ENCODE measurements at places on chromosomes 2 and 18.
A peak's percentile ranks its signal among the peaks of the same experiment; 100 is the strongest.

DNA sequence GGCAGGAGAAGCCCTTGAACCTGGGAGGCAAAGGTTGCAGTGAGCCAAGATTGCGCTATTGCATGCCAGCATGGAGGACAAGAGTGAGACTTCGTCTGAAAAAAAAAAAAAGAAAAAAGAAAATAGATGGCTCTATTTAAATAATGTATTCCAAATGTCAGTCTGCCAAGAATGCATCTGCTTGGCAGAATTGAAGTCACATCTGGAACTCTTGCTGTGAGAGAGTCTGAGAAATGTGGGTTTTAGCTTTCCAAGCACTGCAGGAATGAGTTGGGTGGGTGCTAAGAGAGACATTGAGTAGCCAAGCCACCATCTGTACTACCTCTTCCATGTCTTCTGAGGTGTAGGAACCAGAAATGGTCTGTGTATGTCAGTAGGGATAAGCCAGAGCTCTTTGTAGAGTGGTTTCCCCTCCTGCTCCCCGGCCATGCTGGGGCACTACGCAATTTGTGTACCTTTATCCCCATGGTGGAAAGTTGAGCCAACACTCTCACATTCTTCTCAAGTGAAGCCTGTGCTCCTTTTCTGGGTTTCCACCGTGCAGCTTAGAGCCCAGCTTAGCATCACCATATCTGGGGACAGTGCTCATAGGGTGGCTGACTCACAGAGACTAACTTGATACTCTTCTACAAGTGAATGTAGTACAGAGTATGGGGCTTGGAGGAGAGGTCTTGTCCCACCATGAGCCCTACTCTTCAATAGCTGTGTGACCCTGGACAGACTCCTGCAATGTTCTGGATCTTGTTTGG lies 25.3 kb downstream of the IL1F10 start:
- DNase-seq: no peak

DNA sequence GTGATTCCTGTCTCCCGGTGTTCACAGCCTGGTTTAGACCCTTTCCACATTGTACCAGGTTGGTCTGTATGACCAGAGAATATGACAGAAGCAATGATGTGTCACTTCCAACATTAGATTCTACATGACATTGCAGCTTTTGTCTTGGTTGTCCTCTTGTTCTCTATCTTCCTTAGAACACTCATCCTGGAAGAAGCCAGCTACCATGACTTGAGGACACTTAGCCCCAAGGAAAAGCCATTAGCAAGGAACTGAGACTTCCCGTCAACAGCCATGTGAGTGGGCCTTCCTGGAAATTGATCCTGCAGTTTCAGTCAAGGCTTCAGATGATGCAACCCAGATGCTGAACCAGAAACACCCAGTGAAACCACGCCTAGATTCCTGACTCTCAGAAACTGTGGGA lies 143.3 kb downstream of the MREG start:
- DNase-seq: no peak

DNA sequence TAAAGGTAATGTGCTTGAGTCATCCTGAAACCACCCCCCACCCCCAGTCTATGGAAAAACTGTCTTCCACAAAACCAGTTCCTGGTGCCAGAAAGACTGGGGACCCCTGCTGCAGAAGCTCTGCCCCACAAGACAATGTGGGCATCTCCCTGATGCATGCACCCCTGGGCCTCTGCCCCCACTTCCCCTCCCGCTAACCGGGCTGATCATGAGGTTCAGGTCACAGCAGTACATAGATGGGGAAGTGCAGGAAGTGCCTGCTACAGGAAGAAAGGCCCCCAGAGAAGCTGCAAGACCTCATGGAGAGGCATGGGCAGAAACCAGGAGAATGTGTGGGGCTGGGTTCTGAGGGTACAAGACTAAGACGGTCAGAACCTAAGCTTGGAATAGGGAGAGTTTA lies 243.4 kb upstream of the ID2 start:
- no peak for DNase-seq

DNA sequence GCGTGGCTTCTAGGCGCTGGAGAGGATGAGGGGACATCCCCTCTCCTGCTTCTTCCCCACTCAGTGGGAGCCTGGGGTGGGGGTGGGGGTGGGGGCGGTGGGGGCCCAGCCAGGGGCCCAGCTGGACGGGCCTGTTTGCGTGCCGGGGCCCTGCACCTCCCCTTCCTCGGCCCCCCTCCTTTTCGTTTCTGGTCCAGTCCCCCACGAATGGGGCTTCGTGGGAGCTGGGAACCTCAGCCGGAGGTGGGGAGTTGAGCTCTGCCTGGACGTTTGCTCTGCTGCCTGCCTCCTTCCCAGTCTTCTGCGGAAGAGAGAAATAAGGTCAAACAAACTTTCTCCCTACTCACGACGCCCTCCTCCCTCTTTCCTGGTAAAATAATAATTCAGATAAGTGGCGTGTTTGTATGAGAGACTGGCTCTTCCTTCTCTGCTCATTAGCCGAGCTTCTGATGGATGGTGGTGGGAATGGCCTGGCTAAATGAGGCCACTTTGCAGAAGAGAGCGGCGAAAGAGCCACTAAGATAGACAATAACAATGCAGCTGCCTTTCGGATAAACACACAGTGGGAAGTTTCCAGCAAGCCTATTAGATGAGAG lies 782 bp downstream of the MTA3 start:
- no peak for DNase-seq

- peak; percentile 2 for DNase-seq
These were observed 34.9 kb downstream of the FAM110C start for GRCh38 chr2:11248-11941.

DNA sequence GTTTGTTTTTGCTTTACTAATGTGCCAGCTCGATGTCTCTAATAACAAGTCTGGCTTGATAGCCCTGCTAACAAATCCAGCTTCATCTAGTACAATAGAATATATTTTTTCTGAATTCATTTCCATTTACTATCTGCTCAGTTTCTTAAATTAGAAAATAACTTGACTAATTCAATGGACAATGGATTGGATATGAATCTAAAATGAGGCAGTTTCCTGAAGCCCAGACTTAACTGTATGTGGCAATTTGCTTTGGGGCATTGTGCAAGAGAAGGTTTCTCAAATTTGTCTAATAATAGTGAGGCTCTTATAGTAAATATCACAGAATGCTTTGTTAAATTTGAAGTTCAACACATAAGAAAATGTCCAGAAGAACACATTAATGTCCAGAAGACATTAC lies 25.8 kb downstream of the CALCRL start:
- no peak for DNase-seq

DNA sequence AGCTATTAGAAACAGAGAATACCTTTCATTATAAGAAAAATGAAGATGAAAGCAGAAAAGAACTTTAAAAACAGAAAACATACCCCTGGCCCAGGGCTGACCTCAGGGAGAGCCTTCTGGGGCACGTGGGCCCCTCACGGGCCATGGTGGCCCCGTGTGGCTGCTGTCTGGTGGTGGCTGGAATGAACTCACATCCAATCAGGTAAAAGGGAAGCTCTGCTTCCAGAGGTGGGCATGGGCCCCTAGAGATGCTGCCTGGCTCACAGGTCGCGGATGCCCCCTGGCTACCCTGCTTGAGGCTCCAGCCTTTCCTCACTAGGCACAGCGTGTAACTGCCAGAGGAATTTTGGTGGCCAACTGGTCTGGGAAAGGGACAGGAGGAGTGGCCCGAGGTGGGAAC lies 16.6 kb downstream of the SNORC start:
- DNase-seq: no peak

DNA sequence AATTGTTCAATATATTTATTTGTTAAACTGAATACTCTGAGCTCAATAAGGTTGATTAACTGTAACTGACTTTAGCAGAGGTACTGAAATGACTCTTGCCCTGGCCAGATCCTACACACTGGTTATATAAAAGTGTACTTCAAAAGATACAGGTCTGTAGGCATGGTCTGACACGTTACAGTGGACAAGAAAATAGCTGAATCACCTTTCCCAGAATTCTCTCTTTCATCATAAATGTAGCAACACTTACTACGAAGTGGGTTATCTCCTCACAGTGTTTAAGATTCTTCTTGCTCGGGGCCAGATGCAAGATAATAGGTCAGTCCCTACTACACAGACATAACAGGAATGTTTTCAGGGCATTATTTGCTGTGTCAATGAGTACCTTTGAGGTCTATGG lies 107.0 kb upstream of the ZC3H15 start:
- DNase-seq: no peak

DNA sequence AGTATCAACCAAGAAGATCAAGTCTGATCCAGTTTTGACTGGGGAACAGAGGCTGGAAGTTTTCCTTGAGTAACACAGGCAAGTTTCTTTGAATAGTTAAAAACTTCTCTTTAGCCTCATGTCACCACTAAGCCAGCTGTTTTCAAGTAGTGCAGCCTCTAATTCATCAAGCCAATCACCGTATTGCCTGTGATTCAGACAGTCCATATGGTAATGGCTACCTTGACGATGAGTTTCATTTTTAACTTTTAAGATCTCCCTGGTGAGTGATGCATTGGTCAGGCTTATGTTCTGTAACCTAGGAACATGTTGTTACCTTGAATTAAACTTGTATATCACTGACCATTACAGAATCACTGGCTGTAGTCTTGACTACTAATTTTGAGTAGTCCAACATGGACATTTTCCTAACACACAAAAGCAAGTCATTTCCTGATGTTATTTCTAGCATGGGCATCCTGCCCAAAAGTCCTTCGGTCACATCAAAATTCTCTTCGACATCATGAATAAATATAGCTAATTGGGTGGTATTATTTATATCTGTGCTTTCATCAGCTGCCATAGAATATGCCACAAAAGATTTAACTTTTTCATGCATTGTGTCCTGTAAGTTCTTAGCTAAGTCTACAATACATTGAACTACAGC lies 238.8 kb upstream of the GCFC2 start:
- DNase-seq: no peak

DNA sequence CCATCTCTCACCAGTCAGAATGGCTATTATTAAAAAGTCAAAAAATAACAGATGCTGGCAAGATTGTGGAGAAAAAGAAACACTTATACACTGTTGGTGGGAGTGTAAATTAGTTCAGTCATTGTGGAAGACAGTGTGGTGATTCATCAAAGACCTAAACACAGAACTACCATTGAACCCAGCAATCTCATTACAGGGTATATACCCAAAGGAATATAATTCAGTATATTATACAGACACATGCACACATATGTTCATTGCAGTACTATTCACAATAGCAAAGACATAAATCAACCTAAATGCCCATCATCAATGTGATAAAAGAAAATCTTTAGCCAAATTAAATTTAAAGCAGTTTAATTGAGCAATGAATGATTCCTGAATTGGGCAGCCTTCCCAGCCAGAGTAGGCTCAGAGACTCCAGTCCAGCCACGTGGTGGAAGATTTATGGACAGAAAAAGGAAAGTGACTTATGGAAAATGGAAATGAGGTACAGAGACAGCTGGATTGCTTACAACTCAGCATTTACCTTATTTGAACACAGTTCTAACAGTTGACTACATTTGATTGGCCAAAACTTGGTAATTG lies 377.1 kb upstream of the SLC39A10 start:
- no peak for DNase-seq

DNA sequence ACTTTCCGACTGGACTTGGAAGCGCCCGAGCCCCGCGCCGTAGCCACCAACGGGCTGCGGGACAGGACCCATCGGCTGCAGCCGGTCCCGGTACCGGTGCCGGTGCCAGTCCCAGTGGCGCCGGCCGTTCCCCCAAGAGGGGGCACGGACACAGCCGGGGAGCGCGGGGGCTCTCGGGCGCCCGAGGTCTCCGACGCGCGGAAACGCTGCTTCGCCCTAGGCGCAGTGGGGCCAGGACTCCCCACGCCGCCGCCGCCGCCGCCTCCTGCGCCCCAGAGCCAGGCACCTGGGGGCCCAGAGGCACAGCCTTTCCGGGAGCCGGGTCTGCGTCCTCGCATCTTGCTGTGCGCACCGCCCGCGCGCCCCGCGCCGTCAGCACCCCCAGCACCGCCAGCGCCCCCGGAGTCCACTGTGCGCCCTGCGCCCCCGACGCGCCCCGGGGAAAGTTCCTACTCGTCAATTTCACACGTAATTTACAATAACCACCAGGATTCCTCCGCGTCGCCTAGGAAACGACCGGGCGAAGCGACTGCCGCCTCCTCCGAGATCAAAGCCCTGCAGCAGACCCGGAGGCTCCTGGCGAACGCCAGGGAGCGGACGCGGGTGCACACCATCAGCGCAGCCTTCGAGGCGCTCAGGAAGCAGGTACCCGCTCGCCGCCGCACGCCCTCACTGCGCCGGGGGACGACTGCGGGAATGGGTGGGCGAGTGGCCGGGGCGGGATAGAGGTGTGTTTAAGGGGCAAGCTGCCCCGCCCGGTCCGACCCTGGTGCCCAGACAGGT lies 713 bp downstream of the ATOH8 start:
- no peak for DNase-seq

GRCh38 chr2:28901202-28901601 lies 6.7 kb downstream of the WDR43 start:
- no peak for DNase-seq

DNA sequence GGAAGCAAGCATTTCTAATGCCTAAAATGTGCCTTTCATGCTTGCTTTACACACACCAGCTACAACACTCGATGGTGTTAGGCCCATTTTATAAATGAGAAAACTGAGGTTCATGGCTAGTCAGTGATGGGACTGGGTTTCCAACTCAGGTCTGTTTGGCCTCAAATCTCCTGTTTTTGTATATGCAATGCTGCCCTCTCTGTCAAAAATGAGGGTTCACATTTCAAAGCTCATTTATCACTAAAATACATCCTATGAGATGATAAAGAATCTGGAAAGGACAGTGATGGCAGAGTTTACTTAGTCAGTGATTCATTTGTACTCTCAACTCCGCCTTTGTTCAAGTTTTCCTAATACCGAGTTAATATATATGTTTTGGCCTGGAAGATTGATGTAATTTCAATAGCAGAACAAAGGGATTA lies 92.3 kb downstream of the KCTD1 start:
- no peak for DNase-seq

- no peak for DNase-seq
These were observed 64.4 kb downstream of the NCK2 start for GRCh38 chr2:105809097-105809473.

- no peak for DNase-seq
These were observed 73.2 kb downstream of the ZNF532 start for GRCh38 chr18:58937887-58938267.

- DNase-seq: no peak
These were observed 118.4 kb downstream of the LRRC30 start for GRCh38 chr18:7349181-7349837.

All from non-pigmented ciliary epithelial cell (primary cell).